ENCODE measurements at places on chromosomes 12 and 14.

DNA sequence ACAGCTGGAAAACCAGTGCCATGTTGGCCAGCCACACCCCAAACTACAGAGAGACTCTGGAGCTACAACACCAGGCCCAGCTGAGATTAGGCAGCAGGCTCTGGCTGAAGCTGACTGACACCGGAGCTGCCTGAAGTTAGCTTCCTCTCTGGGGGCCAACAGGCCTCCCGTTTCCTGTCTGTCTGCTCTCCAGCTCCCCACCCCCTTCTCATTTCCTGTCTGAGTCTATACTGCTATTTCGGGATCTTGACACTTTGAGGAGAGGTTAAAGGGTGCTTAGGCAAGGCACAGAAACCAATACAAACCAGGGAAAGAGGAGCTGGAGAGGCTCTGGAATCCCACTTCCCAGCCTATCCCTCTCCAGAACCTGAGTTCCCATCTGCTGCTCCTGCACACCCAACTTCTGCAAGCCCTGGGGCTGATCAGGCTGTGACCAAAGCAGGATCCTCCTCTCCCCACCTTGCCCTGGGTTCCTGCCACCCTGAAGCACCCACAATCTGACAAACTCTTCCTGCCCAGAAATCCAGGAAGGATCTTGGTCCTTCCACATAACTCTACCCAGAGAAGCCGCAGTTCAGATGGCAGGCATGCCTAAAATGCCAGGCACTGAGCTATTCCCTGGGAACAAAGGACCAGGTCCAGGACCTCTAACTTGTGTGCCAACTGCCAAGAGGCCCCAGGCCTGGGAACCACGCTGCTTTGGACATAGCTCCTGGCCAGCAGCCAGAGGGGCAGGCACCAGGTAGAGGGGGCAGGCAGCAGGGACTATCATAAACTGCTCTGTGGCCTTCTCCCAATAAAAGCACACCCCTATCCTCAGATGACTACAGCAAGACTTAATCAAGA is 39.9 kb downstream of the PRPF40B start:
- DNase-seq, result peak; percentile 44

GRCh38 chr12:121838126-121838525 is 20.5 kb downstream of the HPD start:
- DNase-seq, result no peak

DNA sequence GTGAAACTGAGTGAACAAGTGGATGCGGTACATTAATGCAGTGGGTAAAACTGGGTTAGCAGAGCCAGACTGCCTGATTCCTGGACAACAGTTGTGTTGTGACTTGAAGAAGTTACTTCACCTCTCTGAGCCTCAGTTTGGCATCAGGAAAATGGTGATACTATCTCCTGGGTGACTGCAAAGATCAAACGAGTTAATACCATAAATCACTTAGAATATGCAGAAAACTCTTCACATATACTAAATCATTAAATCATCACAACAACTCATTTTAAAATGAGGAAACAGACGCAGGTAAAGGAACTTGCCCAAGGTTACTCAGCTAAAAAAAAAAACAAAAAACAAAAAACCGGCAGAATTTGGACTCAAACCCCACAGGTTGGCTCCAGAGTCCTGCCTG is 811 bp downstream of the MTERF2 start:
- no peak for DNase-seq

DNA sequence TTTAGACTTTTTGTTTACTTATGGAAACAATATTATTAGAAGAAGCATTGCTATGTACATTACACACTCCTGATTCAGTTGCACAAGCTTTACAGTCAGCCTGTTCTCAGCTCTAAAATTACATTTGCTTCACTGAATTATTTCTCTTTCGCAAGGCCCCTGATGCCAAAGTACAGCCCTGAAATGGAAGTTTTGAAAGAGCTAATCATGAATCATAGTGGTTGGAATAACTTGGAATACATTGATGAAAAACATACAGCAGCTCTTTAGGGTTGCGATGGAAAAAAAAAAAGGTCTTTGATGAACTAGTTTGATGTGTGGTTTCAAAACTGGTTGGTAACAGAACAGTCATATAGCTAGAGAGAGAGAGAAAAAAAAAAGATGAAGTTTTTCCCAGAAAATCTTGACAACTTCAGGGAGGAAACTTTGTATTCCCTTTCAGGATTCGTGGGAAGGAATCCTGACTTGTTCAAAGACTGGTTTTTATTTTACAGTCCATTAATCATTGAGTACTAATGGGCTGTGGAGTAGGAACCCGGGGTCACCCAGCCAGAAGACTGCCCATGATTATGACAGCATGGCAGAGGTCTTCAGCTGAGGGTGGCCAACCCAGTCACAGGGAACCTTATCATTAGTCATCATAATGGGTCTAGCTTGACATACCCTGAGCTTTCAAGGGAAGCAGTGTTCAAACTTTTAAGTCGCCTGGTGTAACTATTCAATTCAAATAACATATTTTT is 460.1 kb downstream of the NAV3 start:
- no peak for DNase-seq

DNA sequence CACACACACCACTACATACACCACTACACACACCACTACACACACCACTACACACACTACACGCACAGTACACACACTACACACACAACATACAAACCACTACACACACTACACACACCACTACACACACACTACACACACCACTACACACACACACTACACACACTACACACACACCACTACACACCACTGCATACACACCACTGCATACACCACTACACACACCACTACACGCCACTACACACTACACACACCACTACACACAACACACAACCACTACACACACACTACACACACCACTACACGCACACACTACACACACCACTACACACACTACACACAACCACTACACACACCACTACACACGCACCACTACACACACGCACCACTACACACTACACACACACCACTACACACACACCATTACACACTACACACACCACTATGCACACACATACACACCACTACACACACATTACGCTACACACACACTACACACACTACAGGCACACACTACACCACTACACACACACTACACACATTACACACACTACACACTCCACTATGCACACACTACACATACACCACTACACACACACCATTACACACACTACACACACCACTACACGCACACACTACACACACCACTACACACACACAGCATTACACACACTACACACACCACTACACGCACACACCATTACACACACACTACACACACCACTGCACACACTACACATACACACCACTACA is 12.5 kb downstream of the NOC4L start:
- DNase-seq, result no peak

DNA sequence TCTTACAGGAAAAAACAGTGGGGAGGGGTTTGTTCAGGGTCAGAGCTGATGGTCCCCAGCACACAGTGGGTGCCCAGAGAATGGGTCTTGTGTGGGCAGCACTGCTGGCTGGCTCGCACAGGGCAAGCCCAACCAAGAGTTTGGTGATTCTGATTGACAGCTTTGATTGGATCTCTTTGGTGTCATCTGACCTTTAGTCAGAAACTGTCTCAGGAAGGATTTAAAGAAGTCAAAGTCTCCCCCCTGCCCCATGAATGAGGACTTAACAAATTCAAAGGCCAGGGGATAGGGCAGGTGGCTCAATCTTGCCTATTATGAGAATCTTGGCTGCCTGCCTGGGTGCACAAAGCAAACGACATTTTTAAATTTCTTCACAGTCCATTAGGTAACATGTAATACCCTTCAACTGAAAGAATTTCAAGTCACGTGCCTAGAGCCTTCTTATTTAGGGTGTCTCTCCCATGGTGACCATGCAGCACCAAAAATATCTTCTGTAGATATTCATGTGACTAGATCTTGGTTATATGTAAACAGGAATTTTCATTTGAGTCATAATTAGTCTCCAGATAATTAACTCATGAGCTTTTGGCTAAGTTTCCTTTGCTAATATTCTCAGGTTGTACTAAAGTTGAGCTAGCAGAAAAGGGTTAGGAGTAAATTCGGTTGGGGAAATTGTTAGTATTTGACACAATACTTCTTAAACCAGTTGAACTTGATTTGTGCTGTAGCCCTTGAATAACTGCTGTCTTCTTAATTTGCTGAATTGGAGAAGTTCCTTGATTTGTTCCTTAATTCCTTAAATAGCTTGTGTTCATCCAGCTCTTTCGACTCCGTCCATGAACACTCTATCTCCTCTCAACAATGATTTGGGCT is 54.5 kb upstream of the HECTD1 start:
- DNase-seq, result no peak

DNA sequence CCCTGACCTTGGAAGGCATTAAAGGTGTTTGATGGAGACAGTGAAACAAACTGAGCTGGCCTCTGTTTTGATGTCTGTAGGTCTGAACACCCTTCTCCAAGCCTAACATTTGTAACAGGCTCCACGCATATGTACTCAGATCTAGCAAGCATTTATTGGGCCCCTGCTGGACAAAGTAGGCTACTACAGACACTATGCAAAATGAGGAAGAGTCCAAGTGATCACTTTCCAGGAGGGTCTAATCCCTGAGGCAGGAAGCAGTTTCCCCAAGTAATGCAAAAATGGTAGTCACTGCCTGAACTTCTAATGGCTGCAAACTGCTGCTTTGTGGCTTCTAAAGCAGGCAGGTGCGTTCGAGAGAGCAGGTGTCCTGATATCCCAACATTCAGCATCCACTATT is 405.8 kb downstream of the MED13L start:
- no peak for DNase-seq

GRCh38 chr14:67166450-67166853 is 22.8 kb upstream of the GARIN2 start:
- DNase-seq, result no peak

DNA sequence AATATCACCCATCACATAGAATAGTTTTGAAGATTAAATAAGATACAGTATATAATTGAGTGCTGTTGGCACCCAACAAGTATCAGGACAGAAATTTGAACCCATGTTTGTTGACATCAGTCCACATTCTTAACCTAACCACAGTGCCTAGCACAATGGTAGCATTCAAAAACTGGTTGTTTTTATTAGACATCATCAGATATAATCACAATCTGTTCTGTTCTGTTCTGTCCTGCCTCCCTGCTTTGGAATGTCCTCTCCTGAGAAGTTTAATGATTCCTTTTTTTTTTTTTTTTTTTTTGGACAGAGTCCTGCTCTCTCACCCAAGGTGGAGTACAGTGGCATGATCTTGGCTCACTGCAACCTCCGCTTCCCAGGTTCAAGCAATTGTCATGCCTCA is 476.6 kb downstream of the RMST start:
- DNase-seq, result no peak

GRCh38 chr14:23085458-23085857 is 9.5 kb downstream of the ACIN1 start:
- no peak for DNase-seq

- no peak for DNase-seq
Measured at GRCh38 chr14:57302883-57303282, 34.1 kb downstream of the AP5M1 start.

- no peak for DNase-seq
Measured at GRCh38 chr12:89424389-89424788, 72.1 kb upstream of the DUSP6 start.

DNA sequence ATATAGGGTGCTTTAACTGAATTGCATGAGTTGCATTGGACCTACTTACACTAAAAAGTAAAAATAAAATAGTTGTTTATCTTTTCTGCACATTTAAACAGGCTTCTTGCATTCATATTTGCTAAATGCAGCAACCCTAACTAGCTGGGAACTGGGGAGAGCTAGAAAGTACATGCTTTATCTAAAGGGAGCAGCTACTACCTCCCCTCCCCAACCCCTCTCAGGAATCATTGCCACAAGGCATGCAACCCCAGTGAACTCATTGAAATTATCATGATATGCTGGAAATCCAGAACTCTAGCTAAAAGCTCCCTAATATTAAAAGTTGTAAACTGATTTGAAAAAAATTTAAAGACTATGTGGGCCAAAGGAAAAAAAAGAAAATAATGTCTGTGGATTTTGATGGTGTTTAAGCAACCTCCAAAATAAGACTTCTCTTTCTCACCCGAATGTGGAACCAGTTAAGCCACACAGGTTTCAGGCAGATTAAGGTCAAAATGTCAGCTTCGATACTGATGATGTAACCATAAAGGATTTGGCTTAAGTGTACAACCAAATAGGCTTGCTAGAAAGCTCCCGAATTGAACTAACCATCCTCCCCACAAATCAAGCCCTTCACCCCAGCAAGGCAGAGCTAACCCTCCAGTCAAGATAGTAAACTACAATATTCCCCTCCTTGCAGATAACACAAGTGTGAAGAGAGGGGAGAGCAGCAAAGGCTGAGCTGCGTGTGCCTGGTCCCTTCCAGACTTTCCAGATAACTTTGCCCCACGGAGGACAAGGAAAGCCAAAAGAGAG is 13.8 kb upstream of the POC1B start:
- DNase-seq, result no peak

GRCh38 chr14:51185754-51186153 is 54.3 kb upstream of the TMX1 start:
- DNase-seq, result no peak

DNA sequence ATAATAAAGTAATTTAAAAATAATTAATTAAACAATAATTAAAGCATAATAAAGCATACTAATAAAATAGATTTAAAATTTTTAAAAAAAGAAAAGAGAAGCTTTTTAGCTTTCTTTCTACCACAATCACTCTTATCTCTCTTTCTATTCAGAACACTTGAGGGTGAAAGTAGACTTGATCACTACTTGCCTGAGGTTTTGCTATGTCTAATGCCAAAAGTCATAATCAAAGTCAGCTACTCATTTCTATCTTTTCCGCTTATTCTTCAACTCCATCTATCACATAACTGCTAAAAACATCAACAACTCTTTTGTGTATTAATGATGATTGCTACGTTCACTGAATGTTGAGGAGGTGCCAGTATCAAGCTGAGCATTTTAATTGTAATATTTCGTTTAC is 202.0 kb upstream of the KRR1 start:
- DNase-seq, result no peak

DNA sequence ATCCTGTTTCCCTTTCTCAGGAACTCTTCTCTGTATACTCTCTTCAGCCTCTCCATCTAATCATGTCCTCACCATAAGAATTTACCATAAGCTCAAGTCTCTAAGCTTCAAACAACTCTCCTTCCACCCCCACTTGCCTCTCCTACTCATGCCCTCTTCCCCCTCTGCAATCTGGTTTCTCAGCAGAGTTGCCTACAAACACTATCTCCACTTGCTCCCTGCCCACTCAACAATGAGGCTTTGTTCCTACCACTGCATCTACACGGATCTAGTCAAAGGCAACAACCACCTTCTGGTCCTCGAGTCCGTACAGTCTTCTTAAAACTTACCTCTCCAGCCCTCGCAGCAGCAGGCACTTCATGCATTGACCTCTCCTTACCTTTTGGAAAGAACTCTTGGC is 17.2 kb upstream of the FBLN5 start:
- no peak for DNase-seq
